Cardiac muscle cell (in vitro differentiated cells and primary cell): ENCODE measurements at places on chromosomes 3 and 15. TPM values are rescaled to one million over a fixed set of nuclear protein-coding genes. Genes with fewer than 3 reads are reported as not detected.

GOLGA8N gene
- 0.68 and 1.5 TPM in 2 replicates for polyA plus RNA-seq

TTLL13 gene
- polyA plus RNA-seq, result 0.39 TPM in 1 of 2 replicates, not detected in the other

SCAMP5 gene
- polyA plus RNA-seq, result 1.2 and 3.3 TPM in 2 replicates

PAQR5 gene
- polyA plus RNA-seq, result 0.18 and 1.3 TPM in 2 replicates

CYP8B1 gene
- polyA plus RNA-seq, result not detected in 2 replicates

CDHR4 gene
- polyA plus RNA-seq, result 0.27 TPM in 1 of 2 replicates, not detected in the other

DAPK2 gene
- 0.51 TPM in 1 of 2 replicates, not detected in the other for polyA plus RNA-seq

PCSK6 gene
- polyA plus RNA-seq, result 4.8 and 8.1 TPM in 2 replicates

KNL1 gene
- 1.4 and 12.1 TPM in 2 replicates for polyA plus RNA-seq

ARRDC4 gene
- polyA plus RNA-seq, result 24.7 and 25.2 TPM in 2 replicates

NCBP2 gene
- 98.9 and 106 TPM in 2 replicates for polyA plus RNA-seq

CLDN16 gene
- not detected in 2 replicates for polyA plus RNA-seq

C3orf52 gene
- polyA plus RNA-seq, result 10.0 and 18.8 TPM in 2 replicates

CALML4 gene
- 1.1 and 1.4 TPM in 2 replicates for polyA plus RNA-seq

ZNF80 gene
- polyA plus RNA-seq, result not detected in 2 replicates

DIPK2A gene
- polyA plus RNA-seq, result 21.1 TPM in 2 replicates

RLBP1 gene
- polyA plus RNA-seq, result 0.40 TPM in 1 of 2 replicates, not detected in the other

PDHB gene
- polyA plus RNA-seq, result 247 and 266 TPM in 2 replicates

LRRIQ4 gene
- polyA plus RNA-seq, result 0.34 TPM in 1 of 2 replicates, not detected in the other

MEX3B gene
- polyA plus RNA-seq, result 2.4 and 3.8 TPM in 2 replicates

SLC22A14 gene
- polyA plus RNA-seq, result 0.43 TPM in 1 of 2 replicates, not detected in the other

GP5 gene
- polyA plus RNA-seq, result 0.21 TPM in 1 of 2 replicates, not detected in the other

SERPINI1 gene
- polyA plus RNA-seq, result 81.2 and 117 TPM in 2 replicates

ARMC8 gene
- polyA plus RNA-seq, result 34.5 and 56.4 TPM in 2 replicates

ITGB5 gene
- 54.3 and 83.4 TPM in 2 replicates for polyA plus RNA-seq

ITIH1 gene
- 0.20 TPM in 1 of 2 replicates, not detected in the other for polyA plus RNA-seq

NOX5 gene
- polyA plus RNA-seq, result 0.39 and 1.4 TPM in 2 replicates

SLC28A2 gene
- polyA plus RNA-seq, result 0.10 and 0.31 TPM in 2 replicates

MAP6D1 gene
- 10.2 and 10.3 TPM in 2 replicates for polyA plus RNA-seq

AADAC gene
- 0.12 TPM in 1 of 2 replicates, not detected in the other for polyA plus RNA-seq

RAD51 gene
- polyA plus RNA-seq, result 10.6 and 17.5 TPM in 2 replicates

ERICH6 gene
- polyA plus RNA-seq, result 0.44 and 0.55 TPM in 2 replicates

HYKK gene
- polyA plus RNA-seq, result 3.7 and 6.4 TPM in 2 replicates

CIP2A gene
- polyA plus RNA-seq, result 8.1 and 16.1 TPM in 2 replicates

RASGRF1 gene
- polyA plus RNA-seq, result not detected in 2 replicates

KBTBD13 gene
- 4.8 and 5.0 TPM in 2 replicates for polyA plus RNA-seq

TTC23 gene
- 15.0 and 18.9 TPM in 2 replicates for polyA plus RNA-seq

ILDR1 gene
- not detected in 2 replicates for polyA plus RNA-seq
